Kidney epithelial cell (primary cell): ENCODE measurements at places on chromosomes 5 and 9. TPM values are rescaled to one million over a fixed set of nuclear protein-coding genes. Genes with fewer than 3 reads are reported as not detected.
A peak's percentile ranks its signal among the peaks of the same experiment; 100 is the strongest.

- no peak for DNase-seq
Observed at GRCh38 chr5:151022511-151023018, 2.2 kb downstream of the GPX3 start.

DNA sequence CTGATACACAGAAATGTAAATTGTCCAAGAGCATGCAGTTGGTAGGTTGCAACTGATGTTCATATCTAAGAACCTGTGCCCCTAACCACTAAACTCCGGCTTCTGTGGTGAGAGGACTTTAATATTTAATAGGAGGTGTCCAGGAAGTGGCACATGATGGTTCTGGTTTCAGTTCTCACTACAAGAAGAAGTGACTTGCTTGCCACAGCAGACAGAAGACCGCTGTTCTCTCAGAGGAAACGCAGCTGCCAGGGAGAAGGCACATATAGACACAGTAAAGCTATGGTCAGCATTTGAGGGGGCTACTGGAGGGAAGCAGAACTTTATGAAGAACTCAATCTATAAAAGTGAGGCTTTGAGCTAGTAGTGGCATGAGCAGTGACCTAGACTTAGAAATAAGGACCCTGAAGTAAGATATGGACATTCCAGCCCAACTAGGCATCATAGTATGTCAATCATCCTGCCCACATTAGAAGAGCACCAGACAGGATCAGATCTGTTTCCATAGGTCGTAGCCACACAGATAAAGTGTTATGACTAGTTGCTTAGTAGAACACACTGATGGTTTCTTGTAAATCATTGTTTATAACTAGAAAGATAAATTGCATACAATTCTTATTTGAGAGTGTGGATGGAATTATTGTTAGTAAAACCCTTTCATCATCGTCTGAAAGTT lies 36.4 kb upstream of the DAB2 start:
- no peak for DNase-seq

DNA sequence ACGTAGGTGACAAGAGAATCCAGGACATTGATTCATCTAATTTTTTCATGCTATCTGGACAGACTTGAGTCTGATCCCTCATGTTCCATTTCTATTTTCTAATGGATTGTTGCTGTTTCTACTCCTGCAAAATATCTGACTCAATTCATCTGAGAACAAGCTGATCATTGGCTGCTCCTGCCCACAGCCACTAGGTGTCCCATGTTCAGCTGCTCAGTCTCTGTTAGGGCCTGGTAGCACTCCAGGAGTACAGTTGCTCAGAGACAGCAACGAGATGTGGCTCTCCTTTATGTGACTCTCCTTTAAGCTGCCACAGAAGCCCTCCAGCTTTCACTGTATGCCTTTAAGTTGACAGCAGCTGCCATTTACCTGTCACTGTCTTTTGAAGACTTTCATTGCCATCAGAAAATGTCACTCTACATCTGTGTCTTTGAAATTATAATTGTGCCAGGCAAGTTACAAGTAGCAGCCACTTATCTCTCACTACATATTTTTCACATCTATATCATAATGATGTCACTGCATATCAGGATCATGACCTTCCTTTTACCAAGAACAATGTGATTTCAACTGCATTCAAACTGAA lies 1944.2 kb upstream of the NUDT12 start:
- DNase-seq: no peak

GRCh38 chr5:3596261-3596825 lies 711 bp downstream of the IRX1 start:
- DNase-seq: no peak

DNA sequence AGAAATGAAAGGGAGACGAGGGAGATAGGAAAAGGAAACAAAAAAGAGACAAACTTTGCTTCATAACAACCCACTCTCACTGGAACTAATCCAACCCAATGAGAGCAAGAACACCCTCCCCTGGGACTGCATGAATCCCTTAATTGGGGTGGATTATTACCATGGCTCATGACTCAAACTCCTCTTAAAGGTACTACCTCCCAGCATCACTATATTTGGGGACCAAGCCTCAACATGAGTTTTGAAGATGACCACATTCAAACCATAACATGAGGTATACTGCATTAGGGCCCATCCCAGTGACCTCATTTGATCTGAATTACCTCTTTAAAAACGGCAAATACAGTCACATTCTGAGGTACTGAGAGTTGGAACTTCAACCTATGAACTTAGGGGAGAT lies 8.0 kb downstream of the MTAP start:
- no peak for DNase-seq

DNA sequence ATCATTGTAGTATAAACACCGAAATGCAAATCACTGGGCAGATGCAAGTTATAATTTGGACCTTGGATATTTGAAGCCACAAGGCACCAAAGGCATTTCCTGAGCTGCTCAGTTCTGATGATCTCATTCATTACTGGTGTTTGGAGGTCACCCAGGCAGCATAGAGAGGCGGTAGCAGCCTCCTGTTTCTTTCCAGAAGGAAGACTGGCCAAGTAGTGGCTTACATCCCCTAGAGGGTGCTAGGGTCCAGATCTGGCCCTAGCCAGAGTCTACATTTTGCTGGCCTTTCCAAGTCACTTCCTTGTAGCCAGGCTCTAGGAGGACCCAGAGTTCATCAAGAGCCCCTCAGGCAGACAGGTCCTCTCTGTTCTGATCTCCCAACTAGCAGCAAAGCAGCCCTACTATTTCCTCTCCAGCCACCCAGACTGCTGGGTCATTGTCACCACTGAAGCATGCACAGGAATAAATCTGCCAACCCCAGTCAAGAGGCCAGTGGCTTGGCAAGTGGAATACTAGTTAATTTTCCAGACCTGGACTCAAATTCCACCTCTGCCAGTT lies 33.4 kb upstream of the TTC1 start:
- peak; percentile 65 for DNase-seq

DNA sequence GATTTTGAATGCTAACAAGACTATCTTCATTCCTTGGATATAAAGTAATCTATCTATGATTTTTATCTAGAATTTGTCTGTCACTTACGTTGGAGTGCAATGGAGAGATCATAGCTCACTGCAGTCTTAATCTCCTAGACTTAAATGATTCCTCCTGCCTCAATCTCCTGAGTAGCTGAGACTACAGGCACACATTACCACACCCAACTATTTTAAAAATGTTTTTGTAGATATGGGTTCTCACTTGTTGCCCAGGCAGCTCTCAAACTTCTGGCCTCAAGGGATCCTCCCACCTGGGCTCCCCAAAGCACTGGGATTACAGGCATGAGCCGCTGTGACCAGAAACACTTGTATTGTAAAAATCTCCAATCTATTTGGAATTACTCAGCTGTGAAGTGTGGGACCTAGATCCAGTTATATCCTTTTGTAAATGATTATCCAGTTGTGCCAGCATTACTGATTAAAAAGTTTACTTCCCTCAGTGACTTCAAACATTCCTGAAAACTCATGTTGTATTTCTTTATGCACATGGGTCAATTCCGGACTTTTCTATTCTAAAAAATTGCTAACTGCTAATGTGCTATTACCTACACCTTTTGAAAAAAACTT lies 1793.8 kb upstream of the WWC1 start:
- DNase-seq: peak; percentile 39

GRCh38 chr9:105043370-105043936 lies 115.5 kb upstream of the ABCA1 start:
- no peak for DNase-seq

DNA sequence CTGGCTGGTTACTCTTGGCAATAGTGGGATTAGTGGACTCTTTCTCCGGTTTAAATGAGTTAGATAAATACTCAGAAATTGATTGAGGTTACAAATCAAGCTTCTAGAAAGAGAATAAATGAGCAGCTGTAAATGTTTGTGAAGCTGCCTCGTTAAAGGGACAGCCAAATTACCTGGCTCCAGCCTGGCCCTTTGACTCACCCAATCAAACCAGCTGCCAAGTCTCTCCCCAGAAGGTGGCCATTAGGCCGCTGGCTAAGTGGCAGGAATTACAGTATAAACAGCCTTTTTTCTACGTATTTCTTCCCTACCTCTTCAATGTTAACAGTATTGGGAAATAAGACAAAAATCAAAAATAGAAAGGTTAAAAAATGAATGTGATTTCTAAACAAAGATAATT lies 46.0 kb upstream of the SRFBP1 start:
- DNase-seq: no peak

DNA sequence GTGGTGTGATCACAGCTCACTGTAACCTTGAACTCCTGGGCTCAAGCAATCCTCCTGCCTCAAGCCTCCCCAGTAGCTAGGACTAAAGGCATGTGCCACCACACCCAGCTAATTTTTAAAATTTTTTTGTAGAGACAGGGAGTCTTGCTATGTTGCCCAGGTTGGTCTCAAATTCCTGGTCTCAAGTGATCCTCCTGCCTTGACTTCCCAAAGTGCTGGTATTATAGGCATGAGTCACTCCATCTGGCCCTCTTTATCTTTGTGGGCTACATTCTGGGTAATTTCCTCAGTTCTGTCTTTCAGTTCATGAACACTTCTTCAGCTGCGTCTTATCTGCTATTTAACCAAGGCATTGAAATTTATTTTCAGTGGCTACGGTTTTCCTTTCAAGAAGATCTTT lies 196.6 kb upstream of the IER5L start:
- no peak for DNase-seq

DNA sequence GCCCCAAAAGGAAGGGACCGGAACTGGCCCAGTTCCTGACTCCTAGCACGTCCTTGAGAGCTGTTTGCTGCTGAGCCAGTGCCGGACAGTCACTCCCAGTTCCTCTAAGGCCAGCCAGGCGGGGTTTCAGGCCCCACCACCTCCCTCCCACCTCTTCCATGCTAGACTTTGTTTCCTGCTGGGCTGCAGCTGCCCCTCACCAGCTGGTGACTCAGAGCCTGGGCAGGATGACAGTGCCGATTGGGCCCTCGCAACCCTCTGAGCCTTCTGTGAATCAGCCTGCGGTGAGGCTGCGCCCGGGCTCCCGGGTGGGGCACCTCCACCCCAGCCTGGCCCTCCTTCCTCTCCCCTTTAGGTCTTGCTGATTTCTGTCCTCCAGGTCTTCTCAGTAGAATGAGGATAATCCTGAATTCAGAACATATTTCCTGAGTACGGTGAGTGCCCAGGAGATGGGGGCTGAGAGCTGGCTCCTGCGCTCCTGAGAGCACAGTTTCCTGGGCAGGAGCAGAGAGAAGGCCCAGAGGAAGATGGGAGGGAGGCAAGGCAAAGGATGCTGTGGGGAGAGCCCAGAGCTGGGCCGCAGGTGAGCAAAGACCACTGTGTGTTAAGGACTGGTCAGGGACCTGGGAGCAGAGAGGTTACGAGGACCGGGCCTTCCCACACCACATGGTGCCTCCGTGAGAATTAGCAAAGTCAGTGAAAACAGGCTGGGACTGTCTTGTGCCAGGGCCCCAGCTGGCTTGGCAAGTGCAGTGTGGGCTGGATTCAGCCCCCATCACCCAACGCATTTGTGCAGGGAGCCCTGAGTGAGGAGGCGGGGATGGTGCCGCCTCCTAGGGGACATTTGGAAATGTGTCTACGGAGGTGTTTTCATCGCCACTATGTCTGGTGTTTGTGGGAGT lies 32.9 kb upstream of the STXBP1 start:
- DNase-seq: peak; percentile 95

DNA sequence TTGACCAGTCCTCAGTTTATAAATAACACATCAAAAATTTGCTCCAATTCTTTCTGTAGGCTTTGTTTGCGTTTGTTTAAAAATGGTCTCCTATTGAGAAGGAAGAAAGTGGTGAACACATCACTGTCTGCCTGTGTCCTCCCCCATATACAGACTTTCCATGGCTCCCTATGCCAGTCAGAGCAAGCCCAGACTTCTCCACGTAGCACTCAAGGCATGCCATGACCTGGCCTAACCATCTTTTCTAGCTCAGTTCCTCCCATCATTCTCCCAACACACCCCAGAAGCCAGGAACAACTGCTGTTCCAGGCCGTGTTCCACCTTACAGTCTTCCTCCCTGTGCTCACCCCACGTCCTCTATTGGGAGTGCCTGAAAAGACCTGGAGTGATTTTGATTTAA lies 129.6 kb upstream of the ZNF618 start:
- no peak for DNase-seq

- no peak for DNase-seq
Observed at GRCh38 chr5:29213475-29213874, 1980.0 kb upstream of the CDH6 start.

DNA sequence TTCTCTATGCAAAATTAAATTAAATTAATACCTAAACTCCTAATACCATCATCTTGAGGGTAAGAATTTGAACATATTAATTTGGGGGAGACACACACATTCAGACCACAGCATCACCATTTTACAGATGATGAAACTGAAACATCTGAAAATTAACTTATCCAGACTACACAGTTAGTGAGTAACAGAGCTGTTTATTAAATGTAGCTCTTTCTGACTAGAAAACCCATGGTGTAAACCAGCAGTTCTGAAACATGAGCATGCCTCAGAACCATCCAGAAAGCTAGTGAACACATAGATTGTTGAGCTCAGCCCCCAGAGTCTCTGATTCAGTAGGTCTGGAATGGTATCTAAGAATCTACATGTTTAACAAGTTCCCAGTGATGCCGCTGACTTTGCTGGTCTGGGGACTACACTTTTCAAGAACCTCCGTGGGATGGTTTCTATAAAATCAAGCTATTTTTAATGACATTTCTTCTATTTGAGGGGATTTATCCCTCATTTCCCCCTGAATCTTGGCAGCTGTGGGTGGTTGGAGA lies 113.5 kb downstream of the RORB start:
- DNase-seq: no peak

- DNase-seq: peak; percentile 39
Observed at GRCh38 chr5:109105631-109106267, 304.0 kb downstream of the PJA2 start.

DNA sequence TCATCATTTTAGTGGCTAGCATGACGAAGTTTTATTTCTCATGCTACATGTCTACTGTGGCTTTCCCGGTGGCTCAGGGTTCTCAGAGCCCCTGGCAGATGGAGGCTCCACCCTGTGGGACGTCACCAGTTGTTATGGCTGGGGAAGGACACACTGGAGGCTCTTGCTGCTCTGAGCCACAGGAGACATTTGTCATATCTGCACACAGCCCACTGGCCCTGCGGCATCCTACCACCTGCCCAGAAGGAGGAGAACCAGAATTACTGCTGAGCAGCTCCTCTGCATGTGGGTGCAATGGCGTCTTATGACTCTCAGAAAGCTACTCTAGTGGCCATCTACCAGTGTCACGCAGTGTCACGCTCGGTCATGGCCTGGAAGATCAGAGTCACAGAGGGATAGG lies 6.6 kb downstream of the OR13J1 start:
- no peak for DNase-seq

DNA sequence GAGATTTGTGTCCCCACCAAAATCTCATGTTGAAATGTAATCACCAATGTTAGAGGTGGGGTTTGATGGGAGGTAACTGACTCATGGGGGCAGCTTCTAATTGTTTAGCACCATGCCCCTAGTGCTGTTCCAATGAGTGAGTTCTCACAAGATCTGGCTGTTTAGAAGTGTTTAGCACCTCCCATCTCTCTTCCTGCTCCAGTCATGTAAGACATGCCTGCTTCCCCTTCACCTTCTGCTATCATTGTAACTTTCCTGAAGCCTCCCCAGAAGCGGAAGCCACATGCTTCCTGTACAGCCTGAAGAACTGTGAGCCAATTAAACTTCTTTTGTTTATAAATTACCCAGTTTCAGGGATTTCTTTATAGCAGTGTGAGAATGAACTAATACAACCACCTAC lies 170.5 kb downstream of the NDUFS4 start:
- DNase-seq: no peak

SOHLH1 gene
- total RNA-seq: not detected in 2 replicates

UBE2D2 gene
- 120 and 127 TPM in 2 replicates for total RNA-seq

SUSD3 gene
- 0.89 and 1.3 TPM in 2 replicates for total RNA-seq

GOLGA2 gene
- total RNA-seq: 69.9 and 75.8 TPM in 2 replicates

BAAT gene
- total RNA-seq: not detected in 2 replicates

UBE2B gene
- 31.2 and 38.1 TPM in 2 replicates for total RNA-seq

ELOVL7 gene
- 31.6 and 35.3 TPM in 2 replicates for total RNA-seq

SEMA6A gene
- total RNA-seq: 6.3 and 9.2 TPM in 2 replicates

VLDLR gene
- total RNA-seq: 28.5 and 31.3 TPM in 2 replicates
